PC-3 (cell line): ENCODE measurements at places on chromosomes 2 and 18. TPM values are rescaled to one million over a fixed set of nuclear protein-coding genes. Genes with fewer than 3 reads are reported as not detected.

DNA sequence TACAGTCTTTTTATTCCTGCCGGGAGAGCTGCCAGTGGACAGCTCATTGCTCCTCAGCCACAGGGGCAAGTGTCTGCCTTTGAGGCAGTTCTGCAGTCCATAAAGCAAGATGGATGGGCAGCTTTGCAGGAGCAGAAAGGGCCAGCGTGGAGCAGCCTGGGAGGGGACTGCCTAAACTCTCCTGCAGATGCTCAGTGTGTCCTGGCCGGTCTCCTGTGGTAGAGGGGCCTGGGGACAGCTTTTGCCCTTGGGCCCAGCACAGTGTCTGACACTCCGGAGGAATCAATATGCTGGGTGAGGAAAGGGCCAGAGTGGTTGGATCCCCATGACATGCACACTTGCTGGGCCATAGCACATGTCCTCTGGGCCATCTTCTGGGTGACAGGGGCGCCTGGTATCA is 65.7 kb upstream of the DAPL1 start:
- DNase-seq = no peak

GRCh38 chr18:34956663-34957062 is 84.5 kb upstream of the MAPRE2 start:
- DNase-seq = no peak

- DNase-seq = no peak
These were observed 87.8 kb downstream of the SP100 start for GRCh38 chr2:230503798-230504197.

DNA sequence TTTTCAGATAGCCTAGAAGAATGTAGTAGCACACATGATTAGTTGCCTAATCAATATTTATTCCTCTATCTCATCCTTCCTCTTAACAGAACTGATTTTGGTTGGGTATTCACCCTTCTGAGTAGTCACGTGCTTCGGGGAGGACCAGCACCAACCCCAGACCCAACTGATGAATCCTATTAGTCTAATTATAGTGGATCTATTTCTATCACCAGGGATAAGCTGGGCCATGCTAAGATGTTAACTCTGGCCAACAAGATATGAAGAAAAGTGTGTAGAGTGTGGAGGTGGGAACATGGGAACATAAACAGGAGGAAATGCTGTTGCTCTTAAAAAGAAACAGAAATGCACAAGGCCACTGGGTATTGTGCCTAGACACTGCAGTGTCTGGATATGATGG is 119.9 kb downstream of the THADA start:
- DNase-seq = no peak

DNA sequence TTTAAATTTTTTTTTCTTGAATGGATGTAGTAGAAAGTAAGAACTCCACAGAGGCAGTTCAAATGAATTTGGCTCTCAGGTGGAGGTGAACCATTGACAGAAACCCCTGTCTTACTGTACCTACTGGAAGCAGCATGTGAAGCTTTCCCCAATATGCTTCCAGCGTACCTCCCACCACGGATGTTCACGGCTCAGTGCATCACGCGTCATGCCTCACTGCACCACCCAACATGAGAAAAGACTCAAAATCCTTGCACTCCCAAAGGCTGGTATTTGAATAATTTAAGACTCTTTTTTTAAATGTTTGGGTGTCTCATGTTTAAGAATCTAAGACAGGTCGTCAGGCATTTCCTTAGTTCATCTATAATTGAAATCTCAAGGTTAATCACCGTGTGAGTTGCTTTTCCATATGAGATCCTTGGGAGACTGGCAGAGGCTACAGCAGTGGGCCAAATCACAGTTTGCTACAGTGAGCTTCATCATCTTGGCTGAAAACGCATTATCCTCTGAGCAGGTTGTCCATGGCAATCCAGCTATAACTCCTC is 846.4 kb downstream of the DCDC2C start:
- DNase-seq = no peak

DNA sequence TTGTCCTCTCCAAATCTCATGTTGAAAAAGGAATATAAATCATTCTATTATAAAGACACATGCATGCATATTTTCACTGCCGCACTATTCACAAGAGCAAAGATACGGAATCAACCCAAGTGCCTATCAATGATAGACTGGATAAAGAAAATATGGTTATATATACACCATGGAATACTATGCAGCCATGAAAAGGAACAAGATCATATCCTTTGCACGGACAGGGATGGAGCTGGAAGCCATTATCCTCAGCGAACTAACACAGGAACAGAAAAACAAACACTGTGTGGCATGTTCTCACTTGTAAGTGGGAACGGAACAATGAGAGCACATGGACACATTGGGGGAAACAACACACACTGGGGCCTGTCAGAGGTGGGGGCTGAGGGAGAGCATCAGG is 28.1 kb upstream of the PARD3B start:
- no peak for DNase-seq

DNA sequence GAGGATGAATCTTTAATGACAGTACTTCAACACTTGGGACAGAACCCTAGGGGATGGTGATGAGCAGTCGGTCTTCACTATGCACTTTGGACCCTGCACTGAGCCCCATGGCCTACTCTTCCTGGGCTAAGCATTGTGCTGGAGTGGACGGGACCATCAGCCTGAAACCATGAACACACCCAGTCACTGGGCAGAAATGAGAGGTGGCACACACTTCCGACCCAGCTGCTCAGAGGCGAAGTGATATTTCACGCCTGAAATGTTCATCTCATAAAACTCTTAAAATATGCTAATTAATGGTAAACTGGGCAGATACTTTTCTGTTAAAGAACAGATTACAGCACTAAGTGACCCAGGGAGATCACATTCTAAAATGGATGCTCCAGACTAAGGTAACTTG is 150.3 kb upstream of the NDUFV2 start:
- no peak for DNase-seq

DNA sequence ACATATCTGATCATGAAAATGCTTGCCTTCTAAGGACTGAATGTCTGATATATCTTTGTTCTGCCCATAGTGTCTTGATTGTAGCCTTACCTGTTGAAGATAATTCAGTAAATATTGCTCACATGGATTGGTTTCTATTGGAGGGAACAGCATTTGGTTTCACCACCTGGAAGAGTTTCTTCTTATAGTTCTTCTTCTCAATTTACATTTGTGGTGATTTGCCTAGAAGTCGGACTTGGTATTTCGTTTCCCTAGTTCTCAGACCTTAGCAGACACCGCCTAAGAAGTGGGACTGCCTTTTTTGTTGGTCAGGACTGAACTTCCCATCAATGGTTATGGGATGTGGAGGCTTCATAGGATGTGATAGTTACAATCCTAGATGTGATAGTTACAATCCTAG is 20.2 kb downstream of the MGAT5 start:
- DNase-seq = no peak

GRCh38 chr2:189582809-189583192 is 2.2 kb upstream of the SLC40A1 start:
- DNase-seq = no peak

GRCh38 chr2:203808046-203808750 is 59.4 kb upstream of the CTLA4 start:
- DNase-seq = peak; percentile 52

DNA sequence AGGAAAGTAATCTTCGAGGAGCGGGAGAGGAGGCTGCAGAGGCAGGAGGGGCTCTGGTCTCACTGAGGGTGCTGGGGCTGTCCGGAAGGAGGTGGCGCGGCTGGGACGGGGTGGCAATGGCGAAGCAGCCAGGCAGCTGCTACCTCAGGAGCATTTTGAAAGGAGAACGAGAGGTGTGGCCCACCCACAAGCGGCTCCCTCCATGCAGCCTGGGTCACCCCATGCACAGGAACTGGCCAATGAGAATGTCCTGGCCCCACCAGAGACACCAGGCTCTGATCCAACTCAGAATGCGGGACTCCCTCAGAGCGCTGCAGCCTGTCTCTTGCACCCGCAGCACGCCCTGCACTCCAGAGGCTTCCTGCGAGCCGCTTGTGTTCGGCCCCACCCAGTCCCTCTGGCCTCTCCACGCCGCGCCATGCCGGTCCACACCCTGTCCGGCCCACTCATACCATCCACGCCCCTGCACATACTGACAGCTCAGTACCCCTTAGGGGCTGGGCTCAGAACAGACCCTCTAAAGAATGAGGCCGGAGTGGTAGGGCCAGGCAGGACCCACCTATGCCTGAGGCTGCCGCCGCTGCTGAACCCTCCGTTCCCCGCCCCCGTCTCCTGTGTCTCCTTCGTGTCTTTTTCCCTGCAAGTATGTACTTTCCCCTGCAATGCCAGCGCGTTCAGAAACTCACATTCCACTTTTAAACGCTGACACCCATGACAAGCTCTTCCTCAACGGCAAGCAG is 6.4 kb upstream of the BOK start:
- no peak for DNase-seq

GRCh38 chr2:120914839-120915521 is 179.3 kb downstream of the GLI2 start:
- peak; percentile 83 for DNase-seq

DNA sequence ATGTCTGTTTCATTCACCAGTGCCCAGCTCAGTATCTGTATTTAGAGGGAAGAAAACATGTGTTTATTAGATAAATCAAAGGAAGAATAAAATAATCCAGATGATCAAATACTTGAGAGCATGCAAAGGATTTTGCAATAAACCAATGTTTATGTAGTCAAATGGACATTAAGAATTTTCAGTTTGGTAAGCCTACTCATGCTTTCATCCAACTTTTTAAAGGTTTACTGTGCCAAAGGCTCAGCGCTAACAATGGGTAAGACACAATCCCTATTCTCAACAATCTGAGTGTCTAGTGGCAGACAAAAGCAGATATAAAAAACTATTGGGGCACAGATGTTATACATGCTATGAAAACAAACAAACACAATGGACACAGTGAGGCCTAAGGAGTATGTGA is 26.3 kb downstream of the GRB14 start:
- no peak for DNase-seq

- no peak for DNase-seq
These were observed 20.8 kb upstream of the PUM2 start for GRCh38 chr2:20371323-20372025.

DNA sequence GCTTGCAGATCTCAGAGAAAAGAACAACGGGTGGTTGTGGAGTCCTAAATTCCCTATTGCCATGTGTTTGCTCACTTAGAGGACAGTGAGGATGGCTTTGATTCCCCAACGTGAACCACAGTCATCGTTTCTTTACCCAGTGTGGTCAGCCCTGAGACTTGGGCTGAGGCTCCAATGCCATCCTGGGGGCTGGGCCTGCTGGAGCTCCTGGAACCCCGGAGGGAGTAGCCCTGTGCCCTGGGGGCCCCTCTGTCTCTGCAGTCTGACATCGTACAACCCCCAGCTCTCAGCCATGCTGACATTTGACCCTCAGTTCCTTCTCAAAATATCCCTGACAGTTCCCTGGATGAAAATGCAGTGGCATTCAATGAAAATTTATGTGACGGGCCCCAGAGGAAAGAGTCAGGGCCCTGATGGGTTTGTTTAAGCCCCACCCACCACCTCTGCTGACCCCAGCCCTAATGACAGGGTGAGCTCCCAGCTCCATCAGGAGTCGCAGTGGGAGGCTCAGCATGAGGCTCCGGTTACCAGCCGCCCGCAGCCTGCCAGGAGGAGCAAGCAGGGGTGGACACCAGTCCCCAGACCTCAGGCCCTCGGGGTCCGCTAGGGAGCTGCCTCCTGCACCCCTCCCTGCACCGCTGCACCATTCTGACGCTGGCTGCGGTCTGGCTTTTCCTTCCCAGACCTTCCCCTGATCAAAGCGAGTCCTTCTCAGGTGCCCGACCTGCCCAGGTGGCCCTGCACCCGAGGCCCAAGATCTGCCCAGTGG is 120.9 kb downstream of the TWIST2 start:
- no peak for DNase-seq

DNA sequence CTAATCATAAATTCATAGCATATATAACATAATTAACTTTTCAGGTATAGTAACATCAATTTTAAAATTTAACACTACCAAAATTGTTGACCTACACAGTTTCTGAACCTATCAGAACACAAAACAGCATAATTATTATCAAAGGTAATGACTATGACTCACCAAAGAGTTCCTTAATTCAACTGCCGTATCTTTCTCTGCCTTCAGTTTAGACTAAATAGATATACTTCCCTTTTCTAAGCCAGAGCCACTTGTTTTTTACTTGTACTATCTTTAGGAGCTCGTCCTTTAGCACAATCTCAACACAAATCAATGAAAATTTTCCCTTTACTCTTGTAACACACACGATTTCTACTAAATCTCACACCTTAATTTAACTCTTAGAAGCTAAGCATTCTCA is 54.4 kb downstream of the CCDC88A start:
- no peak for DNase-seq

DNA sequence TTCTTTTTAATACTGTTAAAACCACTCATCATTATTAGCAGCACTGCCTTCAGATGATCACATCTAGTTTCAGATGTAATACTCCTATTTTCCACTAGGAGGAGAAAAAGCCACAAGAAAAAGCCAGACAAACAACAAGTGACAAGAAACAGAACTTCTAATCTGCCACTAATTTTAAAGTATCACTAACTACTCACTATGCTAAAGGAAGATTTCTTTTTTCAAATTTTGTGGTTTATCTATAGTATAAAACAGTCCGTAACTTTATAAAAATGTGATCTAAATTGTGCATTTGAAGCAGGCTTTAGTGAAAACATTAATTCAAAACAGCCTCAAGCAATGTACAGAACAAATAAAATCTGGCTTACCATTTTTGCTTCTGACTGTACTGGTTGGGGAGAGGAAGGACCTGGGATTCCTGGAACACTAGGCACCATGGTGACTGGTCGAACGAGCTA is 56.8 kb downstream of the ATF2 start:
- DNase-seq = peak; percentile 75

DNA sequence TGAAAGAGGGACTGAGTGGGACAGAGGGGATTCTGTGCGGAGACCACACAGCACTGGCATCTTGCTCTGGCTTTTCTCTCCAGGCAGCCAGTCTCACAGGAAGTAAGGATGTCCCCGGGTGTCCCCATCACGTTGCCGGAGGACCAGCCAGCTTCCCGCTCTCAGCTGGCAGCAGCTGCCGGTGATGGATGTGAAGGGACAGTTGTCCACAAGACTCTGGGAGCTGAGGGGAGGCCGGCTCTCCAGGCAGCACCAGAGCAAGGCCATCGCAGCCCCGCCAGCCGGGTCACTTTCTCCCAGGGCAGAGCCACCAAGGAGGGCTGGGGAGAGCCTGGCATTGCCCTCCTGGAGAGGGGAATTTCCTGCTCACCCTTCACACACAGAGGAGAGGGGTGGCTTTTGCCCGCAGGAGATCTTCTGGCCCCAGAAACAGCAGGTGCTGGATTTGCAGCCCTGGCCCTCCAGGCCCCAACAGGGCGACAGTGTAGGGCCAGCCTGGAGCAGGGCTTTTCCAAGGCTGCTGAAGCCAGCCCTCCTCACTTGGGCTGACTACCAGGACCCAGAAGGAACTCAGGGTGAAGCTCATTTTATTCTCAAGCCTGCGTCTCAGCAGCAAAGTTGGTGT is 24.0 kb upstream of the B3GNT7 start:
- no peak for DNase-seq

ATG16L1 gene
- total RNA-seq = 126 and 173 TPM in 2 replicates

TMBIM1 gene
- total RNA-seq = 42.8 and 45.0 TPM in 2 replicates

MALL gene
- total RNA-seq = 123 and 136 TPM in 2 replicates

ATP5F1A gene
- 243 and 250 TPM in 2 replicates for total RNA-seq

ABCG8 gene
- total RNA-seq = not detected in 2 replicates

MYOM1 gene
- 0.07 and 0.12 TPM in 2 replicates for total RNA-seq

PROKR1 gene
- total RNA-seq = 0.12 and 0.26 TPM in 2 replicates

RAX gene
- not detected in 2 replicates for total RNA-seq

CREB1 gene
- 34.8 and 43.5 TPM in 2 replicates for total RNA-seq

SERPINB11 gene
- not detected in 2 replicates for total RNA-seq

SP9 gene
- total RNA-seq = not detected in 2 replicates

FEV gene
- 0.07 TPM in 1 of 2 replicates, not detected in the other for total RNA-seq

PRKAG3 gene
- total RNA-seq = not detected in 2 replicates

MAP2 gene
- total RNA-seq = 1.7 and 2.1 TPM in 2 replicates
